ENCODE measurements at places on chromosomes 1 and 21.

- no peak for DNase-seq
These were observed 140.2 kb upstream of the TIAM1 start for GRCh38 chr21:31484219-31484618.

- DNase-seq = no peak
These were observed 3.6 kb downstream of the TFF1 start for GRCh38 chr21:42362700-42363099.

- DNase-seq = no peak
These were observed 37.6 kb downstream of the MCOLN2 start for GRCh38 chr1:84959294-84959693.

DNA sequence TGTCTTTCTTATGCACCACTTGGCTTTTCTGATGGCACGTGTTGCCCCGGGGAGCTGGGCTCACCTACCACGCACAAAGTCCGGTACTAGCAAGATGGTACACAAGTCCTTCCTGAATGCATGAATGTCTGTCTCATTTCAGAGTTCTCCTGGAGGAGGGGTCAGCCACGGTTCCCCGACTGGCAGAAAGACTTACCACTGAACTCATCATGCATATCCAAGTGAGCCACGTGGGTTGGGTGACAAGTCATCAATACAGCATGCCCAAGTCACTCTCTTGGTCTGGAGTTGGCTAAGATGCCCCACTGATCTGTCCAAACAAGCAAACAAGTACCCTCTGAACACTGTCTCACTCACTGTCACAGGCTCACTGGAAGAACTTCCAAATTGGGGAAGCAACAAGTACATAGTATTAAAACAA, 28.6 kb upstream of the MX1 start:
- no peak for DNase-seq

DNA sequence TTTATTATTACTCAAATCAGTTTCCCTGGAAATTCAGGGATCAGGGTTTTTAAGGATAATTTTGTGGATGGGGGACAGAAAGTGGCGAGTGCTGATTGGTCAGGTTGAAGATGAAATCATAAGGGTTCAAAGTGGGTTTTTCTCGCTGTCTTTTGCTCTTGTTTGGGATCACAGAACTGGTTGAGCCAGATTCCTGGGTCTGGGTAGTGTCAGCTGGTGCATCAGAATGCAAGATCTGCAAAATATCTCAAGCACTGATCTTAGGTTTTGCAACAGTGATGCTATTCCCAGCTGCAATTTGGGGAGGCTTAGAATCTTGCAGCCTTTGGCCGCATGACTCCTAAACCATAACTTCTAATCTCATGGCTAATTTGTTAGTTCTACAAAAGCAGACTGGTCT, 9.3 kb downstream of the CHI3L2 start:
- DNase-seq = no peak

- peak; percentile 99 for DNase-seq
These were observed 14.4 kb downstream of the CD58 start for GRCh38 chr1:116556289-116557006.

- DNase-seq = no peak
These were observed 35.1 kb downstream of the KCNJ15 start for GRCh38 chr21:38291874-38292273.

DNA sequence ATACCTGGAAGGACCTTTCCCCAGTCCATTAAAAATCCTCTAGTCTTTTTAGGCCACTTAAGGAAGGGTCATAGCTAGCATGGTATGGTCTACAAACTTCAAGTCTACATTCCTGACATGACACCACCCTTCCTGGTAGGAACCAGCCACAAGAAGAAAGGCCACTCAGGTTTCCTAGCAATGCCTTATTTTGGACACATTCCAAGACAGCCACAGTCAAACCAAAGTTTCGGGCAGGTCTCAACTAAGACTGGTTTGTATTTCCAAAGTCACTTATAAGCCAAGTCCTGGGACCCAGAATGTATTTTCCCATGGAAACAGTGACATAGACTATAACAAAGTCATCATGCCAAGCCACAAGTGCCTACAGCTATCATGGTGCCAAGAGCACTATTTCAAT, 50.6 kb upstream of the SLC44A3 start:
- no peak for DNase-seq

All from fibroblast of mammary gland (primary cell).